ENCODE measurements at places on chromosomes 12 and 14.

DNA sequence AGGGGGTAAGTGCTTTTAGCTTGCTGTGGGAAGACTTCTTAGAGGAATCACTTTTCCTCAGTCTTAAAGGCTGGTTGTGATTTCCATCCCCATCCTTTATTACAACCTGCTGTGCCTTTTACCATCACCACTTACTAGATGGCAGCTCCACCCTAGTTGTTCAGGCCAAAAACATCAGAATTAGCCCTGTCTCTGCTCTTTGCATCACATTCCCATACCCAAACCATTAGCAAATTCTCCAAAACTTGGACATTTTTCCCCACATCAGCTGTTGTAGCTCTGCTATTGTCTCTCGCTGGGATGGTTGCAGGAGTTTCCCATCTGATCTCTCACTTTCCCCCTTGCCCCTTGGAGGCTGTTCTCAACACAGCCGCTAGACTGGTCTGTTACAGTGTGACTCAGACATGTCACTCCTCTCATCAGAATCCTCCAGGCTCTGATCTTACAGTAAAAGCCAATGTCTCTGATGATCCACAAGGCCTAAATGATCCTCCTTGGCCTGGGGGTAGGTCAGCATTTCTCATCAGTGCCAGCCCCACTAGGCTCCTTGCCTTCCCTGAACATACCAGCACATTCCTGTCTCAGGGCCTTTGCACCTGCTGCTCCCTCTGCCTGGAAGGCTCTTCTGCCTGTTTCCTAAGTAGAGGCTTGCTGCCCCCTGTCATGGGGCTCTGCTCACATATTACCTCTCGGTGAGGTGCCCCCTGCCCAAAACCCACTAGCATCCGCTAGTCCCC lies 102.5 kb downstream of the BEGAIN start:
- DNase-seq: no peak

- DNase-seq: no peak
Observed at GRCh38 chr12:49645146-49646039, 22.0 kb downstream of the PRPF40B start.

GRCh38 chr12:62736596-62736995 lies 198.4 kb downstream of the PPM1H start:
- no peak for DNase-seq

DNA sequence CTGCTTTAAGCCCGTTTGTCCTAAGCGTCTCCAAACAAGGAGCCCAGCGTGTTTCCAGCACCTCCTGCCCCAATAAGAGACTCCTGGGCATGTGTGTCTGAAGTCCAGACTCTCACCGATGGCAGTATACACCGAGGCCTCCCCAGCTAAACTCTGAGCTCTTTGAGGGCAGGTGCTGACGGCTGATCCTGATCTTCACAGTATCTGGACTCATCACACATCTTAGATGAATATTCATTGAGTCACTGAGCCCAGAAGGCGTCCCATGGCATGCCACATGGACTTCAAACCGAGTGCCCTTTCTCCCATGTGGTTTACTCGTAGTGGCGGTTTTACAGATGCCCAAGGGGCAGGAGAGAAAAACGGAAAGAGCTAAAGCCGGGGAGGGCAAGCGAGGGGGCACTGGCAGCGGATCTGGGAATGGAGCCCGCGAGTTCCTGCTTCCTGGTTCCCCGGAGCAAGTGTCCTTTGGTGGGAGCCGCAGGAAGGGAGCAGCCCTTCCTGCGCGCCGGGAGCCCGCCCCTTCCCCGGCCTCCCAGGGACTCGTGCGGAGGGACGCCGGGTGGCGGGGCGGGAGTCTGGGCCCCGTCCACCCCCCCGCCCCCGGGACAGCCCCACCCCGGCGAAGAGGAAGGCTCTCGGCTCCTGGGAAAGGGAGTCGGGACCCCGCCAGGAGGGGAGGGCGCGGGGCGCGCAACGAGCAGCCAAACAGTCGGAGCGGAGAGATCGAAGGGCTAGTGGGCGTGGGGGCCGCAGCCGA lies 585 bp upstream of the TEAD4 start:
- no peak for DNase-seq

GRCh38 chr12:85765453-85765869 lies 70.7 kb downstream of the RASSF9 start:
- DNase-seq: no peak

GRCh38 chr14:71586131-71586897 lies 345.9 kb upstream of the RGS6 start:
- DNase-seq: no peak

- DNase-seq: no peak
Observed at GRCh38 chr12:4301932-4302501, 19.0 kb upstream of the TIGAR start.

DNA sequence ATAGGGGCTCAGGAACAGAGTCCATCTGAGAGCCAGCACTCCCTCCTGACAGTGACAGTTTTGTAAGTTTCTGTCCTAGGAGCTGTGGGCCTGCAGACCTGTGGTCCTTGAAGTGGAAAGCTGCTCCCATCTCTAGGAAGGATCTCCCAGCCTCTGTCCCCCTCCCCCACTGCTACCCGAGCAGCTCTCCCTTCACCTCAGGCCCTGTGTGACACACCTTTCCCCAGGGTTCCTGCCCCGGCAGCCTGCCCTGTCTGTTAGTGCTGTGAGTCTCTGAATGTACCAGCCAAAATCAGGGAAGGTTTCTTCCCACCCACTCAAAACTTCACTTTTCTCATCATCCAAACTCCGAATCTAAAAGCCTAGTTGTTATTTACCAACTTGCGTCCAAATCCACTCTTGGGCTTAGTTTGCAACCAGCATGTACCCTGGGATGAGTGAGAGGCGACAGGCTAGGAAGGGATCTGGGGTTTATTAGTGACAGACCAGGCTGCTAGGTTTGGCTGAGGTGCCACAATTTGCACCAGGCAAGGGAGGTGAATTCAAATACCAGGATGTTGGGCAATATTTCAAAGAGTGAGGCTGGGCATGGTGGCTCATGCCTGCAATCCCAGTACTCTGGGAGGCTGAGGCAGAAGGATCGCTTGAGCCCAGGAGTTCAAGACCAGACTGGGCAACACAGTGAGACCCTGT lies 39.9 kb downstream of the NINJ2 start:
- DNase-seq: no peak

GRCh38 chr12:49969651-49970429 lies 2.9 kb upstream of the AQP6 start:
- DNase-seq: no peak

DNA sequence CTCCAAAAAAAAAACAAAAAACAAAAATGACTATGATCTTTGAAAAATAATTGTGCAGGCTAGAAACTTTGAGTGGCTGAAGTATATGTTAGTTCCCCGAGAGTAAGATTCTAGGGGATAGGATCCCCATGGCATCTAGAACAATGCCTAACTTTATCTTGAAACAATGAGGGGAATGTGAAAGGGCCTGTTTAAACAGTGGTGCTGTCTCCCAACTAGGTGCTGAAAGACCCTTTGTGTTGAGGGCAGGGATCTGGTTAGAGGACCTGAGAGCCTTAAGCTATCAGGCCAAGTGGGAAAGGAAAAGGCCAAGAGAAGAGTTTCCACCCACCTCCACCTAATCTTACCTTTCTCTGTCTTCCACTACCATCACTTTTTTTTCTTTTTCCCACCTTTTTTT lies 6.8 kb upstream of the YLPM1 start:
- no peak for DNase-seq

DNA sequence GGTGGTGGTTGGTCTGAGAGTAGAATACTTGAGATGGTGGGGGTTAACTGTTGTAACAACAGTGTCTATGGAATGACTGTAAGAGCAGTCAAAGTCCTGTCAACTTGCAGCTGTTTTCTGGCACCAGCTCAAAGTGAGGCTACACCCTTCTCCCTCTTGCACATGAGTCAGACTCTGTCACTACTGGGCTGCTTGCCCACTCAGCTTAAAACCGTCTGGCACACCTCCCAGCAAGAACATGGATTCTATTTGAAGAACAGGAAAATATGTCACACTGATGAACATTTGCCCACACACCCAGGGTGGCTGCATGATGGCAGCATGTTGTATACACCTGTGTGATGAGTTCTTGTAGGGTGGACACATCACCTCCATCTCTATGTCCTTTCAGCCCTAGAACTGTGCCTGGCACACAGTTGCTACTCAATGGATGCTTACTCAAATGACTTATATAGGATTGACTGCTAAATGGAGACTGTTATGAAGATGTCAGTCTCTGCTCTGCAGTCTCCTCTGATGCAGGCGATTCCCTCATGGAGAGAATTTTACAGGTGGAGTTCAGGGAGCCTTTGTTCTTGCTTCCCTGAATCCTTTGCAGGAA lies 19.3 kb upstream of the SERPINA6 start:
- no peak for DNase-seq

- DNase-seq: no peak
Observed at GRCh38 chr14:93100100-93100499, 15.6 kb downstream of the ITPK1 start.

DNA sequence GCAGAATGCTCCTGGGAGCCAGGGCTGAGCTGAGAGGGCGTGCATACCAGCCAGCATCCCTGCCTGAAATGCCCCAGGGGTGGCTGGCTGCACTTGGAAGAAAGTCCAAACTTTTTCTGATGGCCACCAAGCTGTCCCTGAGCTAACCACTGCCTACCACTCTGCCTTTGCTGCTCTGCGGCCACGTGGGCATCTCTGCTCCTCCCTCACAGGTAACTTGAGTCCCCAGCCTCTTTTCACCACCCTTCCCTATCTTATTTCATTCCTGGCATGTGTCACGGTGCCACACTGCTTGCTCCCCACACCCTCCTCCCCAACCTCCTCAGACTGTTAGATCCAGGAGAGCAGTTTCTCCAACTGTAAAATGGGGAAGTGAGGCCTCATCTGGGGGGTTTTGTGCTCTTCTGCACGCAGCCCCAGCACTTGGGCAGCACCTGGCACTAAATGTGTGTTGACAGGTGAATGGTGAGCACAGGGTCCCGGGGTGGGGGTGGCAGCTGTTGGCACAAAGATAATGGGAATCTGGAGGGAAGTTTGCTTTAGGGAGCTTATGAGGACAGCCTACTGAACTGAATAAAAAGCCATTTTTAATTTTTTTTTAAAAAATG lies 113.0 kb downstream of the GLT1D1 start:
- no peak for DNase-seq

DNA sequence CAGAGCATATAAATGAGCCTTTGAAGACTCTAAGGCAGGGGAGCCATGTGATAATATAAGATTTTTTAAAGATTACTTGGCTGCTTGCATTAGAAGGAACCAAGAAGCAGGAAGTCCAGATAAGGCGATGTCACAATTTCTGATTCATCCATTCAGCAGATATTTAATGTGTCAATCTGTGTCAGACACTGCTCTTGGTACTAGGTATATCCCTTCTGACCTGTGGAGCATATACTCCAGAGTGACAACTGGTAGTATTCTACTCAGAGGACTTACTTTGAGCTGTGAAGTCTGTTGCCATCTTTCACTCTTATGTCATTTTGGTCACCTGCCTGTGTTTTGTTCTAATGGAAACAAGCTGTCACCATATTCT lies 10.7 kb downstream of the EID3 start:
- DNase-seq: no peak

DNA sequence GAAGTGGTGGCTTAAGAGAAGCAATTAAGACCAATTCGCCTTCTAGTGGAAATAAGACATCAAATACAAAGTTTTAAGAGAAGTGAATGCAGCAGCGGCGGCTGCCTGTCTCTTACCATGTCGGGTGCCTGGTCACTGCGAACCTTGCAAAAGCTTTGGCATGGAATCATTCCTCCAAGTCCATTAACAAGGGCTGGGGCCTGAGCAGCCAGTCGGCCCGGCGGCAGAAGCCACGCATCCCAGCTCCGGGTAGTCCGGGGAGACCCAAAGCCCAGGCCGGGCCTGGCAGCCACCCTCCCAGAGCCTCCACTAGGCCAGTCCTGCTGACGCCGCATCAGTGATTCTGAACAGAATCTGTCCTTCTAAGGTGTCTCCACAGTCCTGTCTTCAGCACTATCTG lies 321.0 kb downstream of the TMEM121 start:
- no peak for DNase-seq

- DNase-seq: peak; percentile 62
Observed at GRCh38 chr14:89466484-89466883, 49.5 kb upstream of the FOXN3 start.

- DNase-seq: no peak
Observed at GRCh38 chr12:22082190-22082701, 36.2 kb downstream of the CMAS start.

- no peak for DNase-seq
Observed at GRCh38 chr14:99565383-99565782, 38.6 kb downstream of the CCDC85C start.

GRCh38 chr12:122991623-122992275 lies 11.3 kb downstream of the ARL6IP4 start:
- no peak for DNase-seq

DNA sequence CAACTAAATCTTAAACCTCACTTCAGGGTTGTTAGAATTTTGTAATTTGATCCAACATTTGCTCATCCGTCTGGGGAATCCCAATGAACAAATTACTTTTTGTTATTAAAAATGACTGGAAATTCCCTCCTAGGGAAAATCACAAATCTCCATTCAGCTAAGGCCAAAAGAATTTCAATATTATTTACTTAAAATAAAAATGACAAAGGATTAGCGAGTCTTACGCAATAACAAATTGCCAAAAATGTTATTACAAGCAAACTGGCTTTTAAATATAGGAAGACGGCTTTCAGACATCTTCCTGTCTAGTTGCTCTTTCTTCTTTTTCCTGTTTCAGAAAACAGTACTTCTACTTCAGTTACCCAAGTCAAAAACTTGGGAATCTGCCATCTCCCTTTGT lies 92.4 kb upstream of the TSPAN8 start:
- no peak for DNase-seq

GRCh38 chr14:21034707-21035106 lies at the start of gene RNASE13:
Gene RNASE13, minus strand, starts transcription at chr14:21034807. Its CDS starts 519 bp downstream, at chr14:21034288.
- no peak for DNase-seq

DNA sequence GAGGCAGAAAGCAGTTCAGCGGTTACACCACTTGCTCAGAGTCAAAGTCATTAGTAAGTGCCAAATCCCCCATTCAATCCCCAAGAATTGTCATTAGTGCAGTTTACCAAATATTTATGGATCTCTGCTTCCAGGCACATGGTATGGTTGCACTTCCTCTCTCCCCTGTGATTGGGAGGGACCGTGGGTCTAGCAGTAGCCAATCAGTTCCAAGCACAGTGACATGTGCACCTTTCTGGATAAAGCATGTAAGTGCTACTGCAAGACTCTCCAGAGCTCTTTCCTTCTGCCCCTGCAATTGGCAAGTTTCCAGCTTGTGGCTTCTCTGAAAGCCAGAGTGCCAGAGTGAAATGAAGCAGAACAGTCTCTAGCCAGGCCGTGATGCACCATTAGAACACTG lies 85.3 kb upstream of the FLRT2 start:
- no peak for DNase-seq

DNA sequence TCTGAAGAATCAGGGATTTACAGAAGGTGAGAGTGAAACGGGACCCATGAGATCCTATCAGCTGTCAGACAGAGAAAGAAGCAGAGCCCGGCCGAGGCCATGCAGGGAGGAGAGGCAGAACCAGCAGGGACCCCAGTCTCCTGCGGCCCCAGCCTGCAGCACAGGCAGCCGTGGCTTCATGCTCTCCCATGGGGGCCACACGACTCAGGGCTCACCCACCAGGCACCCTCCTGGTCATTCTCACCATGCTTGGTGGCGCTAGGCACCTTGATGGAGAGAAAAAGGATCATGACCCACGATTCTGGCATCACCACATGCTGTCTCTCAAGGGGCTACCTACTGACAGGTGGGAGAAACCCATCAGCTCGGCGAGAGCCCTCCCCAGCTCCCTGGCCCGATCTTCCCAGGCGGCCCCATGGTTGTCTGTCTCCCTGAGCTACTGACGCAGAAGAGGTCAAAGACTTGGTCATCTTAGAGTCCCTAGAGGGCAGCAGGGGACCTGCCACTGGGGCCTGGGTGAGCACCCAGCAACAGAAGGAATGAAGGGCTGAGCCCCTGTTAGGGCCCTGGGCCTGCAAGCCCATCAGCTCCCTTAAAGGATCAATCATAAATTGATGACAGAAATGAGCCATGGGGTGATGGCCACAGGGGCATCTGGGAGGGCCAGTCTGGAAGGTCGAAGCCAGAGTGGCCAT lies 58.0 kb downstream of the ITPK1 start:
- no peak for DNase-seq
